ENCODE measurements at places on chromosomes 6 and 20.

GRCh38 chr20:39638731-39639130 is 676.6 kb downstream of the DHX35 start:
- DNase-seq: no peak

- DNase-seq: peak; percentile 89
These were observed 1.2 kb downstream of the IFNGR1 start for GRCh38 chr6:137217801-137218472.

GRCh38 chr6:10315034-10315433 is 99.8 kb downstream of the TFAP2A start:
- DNase-seq: no peak

GRCh38 chr20:7346562-7346961 is 579.1 kb downstream of the BMP2 start:
- no peak for DNase-seq

- no peak for DNase-seq
These were observed 19.9 kb upstream of the POPDC3 start for GRCh38 chr6:105199711-105200110.

DNA sequence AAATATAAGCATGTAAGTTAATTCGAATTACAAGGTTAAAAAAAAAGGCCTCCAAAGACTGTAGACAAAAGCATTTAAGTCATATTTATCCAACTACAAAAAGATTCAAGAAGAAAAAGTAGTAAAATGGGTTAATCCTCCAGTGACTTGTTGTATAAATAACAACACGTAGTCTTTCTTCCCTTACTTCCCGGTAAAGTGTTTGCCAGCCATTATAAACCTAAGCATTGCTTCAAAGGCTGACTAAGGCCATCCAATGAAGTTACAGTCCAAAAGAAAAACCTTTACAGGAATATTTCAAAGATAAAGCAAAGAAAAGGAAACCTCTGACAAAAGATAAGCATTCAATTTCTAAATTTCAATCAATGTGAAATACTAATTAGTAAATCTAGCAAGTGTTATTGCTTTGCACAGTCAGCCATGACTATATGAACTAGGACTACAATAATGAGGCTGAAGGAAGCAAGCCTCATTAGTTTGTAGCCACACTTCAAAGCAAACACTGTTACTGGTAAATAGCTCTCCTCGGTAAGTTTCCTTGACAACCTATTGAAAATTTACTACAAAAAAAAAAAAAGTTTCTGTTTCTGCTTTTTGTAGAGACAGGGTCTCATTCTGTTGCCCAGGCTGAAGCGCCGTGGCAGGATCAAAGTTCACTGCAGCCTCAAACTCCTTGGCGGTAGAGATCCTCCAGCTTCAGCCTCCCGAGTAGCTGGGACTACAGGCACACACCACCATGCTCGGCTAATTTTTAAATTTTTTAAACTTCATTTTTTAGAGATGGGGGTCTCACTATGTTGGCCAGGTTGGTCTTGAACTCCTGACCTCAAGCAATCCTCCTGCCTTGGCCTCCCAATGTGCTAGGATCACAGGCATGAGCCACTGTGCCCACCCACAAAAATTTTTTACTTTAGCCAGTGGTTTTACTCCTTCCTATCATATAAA is 46.0 kb downstream of the NUDT3 start:
- no peak for DNase-seq

GRCh38 chr6:43673444-43674084 is 14.0 kb downstream of the MRPS18A start:
- DNase-seq: no peak

DNA sequence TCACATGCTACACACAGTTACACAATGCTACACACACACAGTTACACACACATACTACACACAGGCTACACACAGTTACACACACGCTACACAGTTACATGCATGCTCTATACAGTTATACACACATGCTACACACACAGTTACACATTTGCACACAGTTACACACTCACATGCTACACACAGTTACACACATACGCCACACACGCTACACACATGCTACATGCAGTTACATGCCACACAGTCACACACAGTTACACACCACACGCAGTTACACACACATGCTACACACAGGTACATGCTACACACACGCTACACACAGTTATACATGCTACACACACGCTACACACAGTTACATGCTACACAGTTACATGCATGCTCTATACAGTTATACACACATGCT is 15.6 kb downstream of the MYT1 start:
- no peak for DNase-seq

DNA sequence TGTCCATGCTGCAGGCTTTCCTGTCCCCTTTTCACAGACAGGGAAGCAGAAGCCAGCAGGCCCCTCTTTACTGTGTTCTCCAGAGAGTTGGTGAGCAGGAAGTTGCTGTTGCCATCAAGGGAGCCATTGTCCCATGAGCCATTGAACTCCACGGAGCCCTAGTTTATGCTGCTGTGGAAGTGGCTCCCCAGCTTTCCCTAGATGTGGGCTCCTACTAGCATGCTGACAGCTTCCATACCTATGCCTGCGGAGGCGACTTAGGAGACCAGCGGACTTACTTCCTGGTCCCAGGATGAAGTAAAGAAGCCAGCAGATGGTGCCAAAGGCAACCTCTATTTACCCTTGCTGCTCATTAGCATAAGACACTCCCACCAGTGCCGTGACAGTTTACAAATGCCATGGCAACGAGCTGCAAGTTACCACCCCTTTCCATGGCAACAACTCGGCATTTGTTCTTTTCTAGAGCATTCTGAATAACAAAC is 30.8 kb upstream of the FKBP1A start:
- DNase-seq: no peak

GRCh38 chr6:140253096-140253495 is 878.6 kb upstream of the CITED2 start:
- DNase-seq: no peak

DNA sequence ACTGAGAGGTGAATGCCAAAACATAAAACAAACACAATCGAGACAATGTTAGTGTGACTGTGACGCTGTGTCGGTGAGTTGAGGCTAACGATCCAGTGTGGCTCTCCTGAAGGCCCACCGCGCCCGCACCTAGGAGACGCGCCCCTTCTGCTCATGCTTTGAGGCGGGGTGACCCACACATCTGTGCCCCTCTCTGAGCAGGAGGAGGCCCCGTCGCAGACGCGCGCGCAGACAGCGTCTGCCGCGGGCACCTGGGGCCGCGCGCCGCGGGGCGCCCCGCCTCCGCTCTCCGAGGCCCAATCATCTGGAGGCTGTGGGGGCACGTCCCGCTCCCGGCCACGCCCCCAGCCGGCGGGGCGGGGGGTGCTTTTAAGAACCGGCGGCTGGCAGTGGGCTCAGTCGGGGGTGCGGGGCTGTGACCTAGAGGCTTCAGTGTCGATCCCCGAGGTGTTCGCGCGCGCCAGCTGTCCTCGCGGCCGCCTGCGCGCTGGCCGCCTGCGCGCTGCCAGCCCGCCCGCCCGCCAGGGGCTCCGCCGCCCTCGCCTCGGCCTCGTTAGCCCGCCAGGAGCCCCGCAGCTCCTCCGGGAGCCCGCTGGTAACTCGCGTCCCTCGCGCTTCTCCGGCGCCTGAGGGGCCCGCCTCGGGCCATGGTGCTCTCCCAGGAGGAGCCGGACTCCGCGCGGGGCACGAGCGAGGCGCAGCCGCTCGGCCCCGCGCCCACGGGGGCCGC is at the start of gene SLC16A10:
Gene SLC16A10 (plus strand): TSS at position 398 of the 730 bp plus-strand sequence. CDS start 250 bp downstream, at position 648.
- peak; percentile 66 for DNase-seq

Measured in DMS79 treated with DMSO at 0.1 percent for 48 hours (cell line).